ENCODE measurements at places on chromosomes 5 and 9.

- DNase-seq = no peak
Measured at GRCh38 chr5:80503641-80504040, 15.7 kb downstream of the FAM151B start.

- DNase-seq = no peak
Measured at GRCh38 chr9:127263664-127264063, 910 bp upstream of the GARNL3 start.

DNA sequence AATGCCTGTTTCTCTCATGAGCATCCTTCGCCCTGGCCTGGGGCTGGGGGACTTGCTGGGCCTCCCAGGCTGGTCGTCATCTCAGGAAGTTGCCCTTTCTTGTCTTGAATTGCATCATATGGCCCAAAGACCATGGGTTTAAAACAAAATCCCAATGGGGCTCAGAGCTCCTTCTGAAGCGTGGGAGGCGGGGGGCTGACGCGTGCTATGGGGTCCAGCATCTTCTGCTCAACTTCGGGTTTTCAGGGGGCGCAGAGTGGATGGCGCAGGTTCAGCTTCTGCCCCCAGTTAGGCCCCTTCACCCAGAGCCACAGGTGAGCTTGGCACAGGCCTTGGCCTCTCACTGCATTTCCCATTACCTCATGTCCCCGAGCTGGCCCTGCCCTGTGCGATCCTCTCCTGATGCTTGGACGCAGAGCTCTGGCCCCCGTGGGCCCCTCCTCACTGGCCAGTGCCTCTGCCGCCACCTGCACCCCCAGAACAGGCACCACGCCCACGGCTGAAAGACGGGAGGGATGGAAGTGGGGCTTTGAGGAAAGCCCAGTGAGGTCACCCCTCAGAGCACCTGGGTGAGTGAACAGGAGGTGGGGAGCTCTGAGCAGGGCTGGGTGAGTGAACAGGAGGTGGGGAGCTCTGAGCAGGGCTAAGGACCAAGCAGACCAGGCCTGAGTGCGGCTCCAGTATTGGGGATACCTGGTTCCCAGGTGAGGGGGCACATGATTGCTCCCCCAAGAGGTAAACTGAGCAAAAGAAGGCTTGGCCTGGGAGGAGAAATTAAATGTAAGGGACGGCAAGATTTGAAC, 56.0 kb downstream of the TRIP13 start:
- no peak for DNase-seq

DNA sequence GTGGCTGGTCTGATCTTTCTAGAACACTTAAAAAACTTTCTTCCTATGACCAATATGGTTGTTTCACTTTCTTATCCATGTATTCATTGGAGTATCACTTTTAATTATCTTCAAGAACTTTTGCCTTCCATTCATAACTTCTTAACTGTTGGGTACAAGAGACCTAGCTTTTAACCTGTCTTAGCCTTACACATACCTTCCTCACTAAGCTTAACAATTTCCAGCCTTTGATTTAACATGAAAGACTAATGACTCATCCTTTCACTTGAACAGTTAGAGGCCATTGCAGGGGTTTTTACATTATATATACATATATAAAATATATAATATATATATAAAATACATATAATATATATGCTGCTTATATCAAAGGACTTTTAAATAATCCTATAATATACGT, 57.9 kb downstream of the ABHD17B start:
- no peak for DNase-seq

DNA sequence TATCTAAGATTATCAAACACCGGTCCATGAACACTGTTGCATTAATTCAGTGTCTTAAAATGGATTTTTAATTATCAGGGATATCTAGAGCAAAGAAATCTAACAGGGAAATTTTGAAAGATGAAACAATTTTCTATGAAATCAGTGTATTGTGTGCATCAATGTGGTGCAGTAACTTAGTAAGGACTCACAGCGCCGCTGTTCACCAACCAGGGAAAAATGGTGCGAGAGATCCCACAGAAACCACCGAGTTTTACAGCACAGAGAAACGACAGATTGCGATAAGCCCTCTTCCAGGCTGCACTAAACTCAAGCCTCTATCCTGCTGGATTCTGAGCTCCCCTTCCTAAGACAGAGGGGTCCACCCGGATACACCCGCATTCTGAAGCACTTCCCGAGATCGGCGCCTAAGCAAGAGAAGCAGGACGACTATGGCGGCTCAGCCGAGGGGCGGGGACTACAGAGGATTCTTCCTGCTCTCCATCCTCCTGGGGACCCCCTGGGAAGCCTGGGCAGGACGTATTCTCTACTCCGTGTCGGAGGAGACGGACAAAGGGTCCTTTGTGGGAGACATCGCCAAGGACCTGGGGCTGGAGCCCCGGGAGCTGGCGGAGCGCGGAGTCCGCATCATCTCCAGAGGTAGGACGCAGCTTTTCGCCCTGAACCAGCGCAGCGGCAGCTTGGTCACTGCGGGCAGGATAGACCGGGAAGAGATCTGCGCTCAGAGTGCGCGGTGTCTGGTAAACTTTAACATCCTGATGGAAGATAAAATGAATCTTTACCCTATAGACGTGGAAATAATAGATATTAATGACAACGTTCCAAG, at the start of gene PCDHGA7:
Gene PCDHGA7, plus strand, starts transcription at position 274 of the 826 bp plus-strand sequence. Its CDS starts 158 bp downstream, at position 432.
- DNase-seq = no peak

- no peak for DNase-seq
Measured at GRCh38 chr5:40869384-40869783, 28.2 kb downstream of the CARD6 start.

DNA sequence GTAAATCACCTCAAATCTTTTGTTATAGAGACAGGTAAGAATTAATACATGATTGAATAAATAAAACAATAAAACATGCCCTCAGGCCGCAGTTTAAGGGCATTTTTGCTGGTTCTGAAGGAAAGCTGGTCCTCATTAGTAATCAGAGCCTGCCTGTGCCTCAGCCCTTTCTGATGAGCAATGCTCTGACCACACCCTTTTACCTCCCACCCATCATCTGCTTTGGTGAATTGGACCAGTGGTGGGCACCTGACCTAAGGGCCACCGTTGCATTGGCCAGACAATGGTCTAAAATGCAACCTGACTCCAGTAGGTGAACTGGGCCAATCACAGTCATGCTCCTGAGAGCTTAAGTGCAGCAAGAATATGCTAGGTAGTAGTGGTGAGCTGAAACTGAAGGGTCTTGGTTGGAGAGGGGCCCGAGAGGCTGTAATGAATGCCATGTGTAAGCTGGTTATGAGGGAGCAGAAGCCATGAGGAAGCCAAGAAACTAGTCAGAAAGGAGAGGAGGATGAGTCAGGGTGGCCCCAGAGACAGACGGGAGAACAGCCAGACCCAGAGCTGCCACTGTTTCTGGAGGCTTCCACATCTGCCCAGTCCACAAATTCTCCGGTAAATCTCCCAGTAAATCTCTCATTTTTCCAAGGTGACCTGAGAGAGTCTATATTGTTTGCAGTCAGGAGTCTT, 45.5 kb upstream of the ZSWIM6 start:
- no peak for DNase-seq

DNA sequence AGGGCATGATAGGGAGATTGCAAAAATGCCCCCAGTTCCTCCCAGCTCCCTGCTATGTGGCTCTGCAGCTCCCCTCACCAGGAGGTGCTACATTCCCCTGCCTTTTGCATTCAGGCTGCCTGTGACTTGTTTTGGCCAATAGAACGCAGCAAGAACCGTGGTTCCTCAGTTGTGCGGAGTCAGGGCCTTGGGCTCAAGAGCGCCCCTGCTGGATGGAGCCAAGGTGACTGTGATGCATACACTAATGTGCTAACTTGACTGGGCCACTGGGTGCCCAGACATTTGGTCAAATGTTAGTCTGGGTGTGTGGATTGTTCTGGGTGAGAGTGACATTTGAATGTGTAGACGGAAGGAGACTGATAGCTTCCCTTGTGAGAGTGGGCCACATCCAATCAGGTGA, 123.3 kb upstream of the MVB12B start:
- DNase-seq = no peak

GRCh38 chr5:167851416-167851815, 440.0 kb upstream of the WWC1 start:
- no peak for DNase-seq

DNA sequence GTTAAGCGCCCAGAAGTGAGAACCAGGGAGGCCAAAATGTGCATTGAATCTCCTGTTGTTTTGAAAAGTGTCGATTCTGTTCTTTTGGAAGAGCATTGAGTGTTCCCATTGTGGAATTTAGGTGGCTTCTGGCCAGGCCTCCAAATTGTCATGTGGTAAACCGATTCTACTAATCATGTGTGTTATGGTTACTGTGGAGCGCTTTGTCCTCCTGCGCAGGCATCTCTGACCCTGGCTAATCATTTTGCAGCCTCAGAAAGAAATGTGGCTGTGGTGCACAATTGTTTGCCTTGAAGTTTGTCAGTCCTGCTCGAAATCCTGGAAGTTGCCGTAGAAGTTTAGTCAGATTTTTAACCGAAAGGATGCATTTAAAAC, 121.3 kb downstream of the RASGRF2 start:
- no peak for DNase-seq

DNA sequence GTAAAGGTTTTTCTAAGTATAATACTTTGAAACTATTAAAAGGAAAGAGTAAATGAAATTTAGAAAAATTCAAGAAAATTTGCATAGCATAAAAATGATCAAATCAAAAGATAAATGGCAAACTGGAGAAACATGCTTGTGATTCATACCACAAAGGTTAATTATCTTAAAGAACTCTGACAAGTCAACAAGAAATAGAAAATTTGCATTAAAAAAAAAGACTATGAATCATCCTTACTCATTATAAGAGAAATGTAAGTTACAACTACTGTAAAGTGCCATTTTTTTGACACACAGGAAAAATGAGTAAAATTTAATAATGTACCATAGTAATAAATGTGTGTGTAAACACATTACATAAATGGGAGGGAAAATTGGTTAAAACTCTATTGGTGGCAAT, 624.4 kb upstream of the C9orf72 start:
- no peak for DNase-seq

- no peak for DNase-seq
Measured at GRCh38 chr9:119689879-119690278, 320.6 kb upstream of the BRINP1 start.

DNA sequence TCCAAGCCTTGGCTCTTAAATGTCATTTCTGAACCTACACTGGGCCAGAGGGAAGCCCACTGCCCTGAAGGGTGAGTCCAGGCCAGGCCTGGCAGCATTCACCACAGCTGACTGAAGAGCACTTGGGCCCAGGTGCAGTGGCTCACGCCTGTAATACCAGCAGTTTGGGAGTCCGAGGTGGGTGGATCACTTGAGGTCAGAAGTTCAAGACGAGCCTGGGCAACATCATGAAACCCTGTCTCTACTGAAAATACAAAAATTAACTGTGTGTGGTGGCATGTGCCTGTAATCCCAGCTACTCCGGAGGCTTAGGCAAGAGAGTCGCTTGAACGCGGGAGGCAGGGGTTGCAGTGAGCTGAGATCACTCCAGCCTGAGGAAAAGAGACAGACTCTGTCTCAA, 5.1 kb downstream of the CCIN start:
- DNase-seq = no peak

GRCh38 chr9:36007316-36007708, 29.4 kb upstream of the RECK start:
- no peak for DNase-seq

DNA sequence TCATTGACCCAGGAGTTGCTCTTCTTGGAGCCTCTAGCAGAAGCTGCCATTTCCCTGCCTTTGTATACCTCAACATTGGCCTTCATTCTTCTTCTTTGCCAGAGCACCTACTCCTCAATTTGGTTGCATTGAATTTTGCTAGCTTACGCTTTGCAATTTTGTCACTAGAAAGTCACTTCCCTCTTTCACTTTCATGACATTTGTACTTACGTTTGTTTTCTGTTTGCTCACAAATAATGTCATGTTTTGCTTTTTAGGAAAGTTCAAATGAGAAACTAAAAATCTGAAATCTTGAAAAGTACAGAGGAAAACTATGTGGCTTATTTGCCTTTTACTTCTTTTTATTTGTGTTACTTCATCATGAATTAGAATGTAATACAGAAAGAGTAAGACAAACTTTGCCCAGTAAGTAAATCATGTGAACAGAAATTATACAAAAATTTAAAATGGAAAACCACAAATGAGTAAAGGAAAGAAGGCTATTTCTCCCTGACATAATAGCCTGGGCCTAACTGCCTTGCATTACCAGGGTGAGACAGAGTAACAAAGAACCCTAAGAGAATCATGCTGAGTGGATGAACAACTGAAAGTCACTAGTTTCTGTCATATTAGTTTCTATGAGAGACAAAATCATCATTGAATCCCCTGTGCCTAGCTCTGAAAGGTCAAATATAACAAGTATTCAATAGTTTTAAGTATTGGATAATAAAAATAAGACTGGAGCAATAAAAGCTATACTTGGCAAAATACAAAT, 7.4 kb upstream of the IFNA1 start:
- DNase-seq = no peak

- DNase-seq = no peak
Measured at GRCh38 chr9:23590276-23591000, 235.6 kb downstream of the ELAVL2 start.
